ENCODE measurements at places on chromosomes 7 and 10.

GRCh38 chr7:151493083-151493482 lies 26.6 kb downstream of the RHEB start:
- DNase-seq, result no peak

GRCh38 chr10:96743988-96744585 lies 23.8 kb upstream of the PIK3AP1 start:
- DNase-seq, result no peak

- no peak for DNase-seq
Measured at GRCh38 chr10:8052956-8053445, 1.5 kb upstream of the GATA3 start.

DNA sequence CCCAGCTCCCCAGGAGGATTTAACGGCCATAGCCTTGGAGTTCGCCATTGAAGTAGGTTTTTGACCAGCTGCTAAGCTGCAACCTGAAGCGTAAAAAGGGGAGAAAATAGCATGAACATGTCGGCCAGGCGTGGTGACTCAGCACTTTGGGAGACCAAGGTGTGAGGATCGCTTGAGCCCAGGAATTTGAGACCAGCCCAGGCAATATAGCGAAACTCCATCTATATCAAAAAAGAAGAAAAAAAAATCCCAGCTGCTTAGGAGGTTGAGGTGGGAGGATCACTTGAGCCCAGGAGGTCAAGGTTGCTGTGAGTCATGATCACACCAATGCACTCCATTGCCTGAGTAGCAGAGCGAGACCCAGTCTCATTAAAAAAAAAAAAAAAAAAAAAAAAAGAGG lies 32.2 kb upstream of the MCU start:
- no peak for DNase-seq

- DNase-seq, result no peak
Measured at GRCh38 chr10:116689744-116690143, 52.6 kb downstream of the HSPA12A start.

DNA sequence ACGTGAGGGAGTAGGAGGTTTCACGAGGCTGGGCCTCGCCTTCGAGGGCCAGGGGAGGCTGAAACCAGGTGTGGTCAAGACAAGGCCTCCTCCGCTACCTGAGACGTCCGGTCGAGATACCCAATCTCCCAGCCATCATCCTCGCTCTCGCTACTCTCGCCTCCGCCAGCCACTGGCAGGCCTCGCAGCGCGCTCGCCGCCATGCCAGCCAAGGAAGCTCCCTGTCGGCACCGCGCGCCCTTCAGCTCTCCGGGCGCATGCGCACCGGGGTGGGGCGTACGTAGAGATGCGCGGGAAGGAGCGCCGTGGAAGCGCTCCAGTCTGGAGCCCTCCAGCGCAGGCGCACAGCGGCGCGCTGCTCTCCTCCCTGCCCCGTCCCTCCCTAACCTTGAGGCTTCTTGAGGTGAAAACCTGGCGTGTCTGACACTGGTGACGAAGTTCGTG lies at the start of gene ASZ1:
Gene ASZ1 (minus strand): TSS at position 236 of the 444 bp plus-strand sequence. CDS start 33 bp downstream, at position 203.
- DNase-seq, result no peak

DNA sequence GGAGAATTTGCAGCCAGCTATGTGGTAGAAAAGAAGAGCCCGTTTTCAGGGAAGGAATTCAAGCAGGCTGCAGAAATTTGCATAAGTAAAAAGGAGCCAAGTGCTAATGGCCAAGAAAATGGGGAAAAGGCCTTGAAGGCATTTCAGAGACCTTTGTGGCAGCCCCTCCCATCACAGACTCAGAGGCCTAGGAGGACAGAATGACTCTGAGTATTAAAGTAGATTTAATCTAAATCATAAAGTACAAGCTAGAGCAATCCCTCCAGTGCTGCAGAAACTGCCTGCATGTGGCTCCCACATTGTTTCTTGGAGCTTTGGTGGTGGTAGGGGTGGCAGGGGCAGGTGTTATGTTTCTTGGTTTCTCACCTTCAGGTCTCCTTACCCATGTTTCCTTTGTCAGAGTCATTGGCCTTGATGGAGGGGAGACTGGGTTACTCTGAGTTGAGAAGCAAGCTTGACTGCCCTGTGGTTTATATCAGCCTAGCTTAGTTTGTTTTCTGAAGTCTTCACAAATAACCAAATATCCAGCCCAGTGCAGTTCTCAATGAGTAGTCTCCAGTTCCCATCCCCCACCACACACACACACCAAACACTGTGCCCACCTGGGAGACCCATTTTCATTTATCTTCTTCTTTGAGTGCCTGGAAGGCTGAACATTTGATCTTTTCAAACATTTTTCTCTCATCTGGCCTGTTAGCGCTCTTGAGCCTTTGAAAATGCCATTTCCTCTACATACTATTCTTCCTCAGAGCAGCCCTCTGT lies 34.5 kb downstream of the ITPRIP start:
- no peak for DNase-seq

DNA sequence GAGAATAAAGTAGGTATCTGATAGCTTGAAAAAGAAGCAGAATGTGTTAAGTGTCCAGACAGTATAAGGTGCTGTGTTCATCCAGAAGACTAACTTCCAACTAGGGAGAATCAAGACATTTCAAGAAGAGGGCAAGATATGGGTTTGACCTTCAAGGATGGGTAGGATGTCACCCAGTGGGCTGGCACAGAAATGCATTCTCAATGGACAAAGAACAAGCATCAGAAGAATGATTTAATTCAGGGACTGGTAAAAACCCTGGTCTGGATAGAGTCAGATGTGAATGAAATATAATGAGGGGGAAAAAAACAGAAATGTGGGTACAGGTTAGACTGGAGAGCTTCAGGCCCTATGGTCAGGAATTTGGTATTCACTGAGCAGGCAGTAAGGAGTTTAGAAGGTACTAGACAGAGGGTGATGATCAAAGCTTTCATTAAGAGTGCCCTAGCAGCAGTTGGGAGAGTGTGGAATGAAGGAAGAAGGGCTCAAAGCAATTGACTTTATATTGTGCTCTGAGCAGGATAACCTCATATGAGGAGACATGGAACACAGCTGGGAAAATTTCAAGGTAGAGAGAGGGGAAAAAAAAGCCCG lies 180.7 kb upstream of the ANK3 start:
- DNase-seq, result no peak

DNA sequence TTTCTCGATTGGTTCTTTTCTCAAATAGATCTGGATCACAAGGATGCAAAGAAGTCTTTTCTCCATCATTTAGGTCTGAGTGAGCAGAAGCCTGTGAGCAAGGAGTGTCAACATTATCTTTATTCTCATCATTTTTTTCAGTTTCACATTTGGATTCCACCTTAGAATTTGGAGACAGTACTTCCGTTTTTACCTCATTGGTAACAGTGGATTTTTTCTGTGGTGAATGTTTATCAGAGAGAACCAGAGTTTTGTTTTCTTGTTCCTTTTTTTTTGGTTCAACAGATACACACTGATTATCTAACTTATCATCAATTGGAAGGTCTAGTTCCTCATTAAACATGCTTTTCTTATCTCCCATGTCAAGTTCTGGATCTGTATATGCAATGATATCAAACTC lies 151.3 kb downstream of the GALNT11 start:
- DNase-seq, result no peak

DNA sequence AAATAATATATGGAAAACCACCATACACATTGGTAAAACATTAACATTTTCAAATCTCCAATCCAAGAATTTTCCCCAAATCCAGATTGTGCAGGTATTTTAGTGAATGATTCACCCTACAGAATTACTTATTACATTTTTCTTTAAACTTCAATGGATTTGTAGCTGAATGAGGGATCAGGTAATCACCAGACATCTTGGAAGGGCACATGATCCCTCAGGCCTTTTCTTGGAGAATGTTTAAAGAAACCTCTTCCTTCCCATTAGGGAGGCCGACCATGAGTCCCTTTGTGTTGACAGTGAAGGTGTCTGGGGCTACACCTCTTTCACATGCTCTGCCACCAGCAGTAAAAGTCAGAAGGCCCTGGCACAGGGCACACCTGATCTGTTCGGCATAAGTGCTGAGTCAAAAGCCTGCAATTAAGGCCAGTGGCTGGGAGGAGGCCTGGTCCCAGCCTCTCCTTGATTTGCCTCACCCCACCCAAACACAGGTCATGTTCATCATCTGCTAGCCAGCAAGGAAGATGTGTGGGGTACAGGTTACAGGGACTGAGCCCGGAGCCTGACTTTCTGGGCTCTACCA lies 207.7 kb downstream of the SNX10 start:
- no peak for DNase-seq

Measured in stimulated activated CD4-positive, alpha-beta T cell treated with anti-CD3 and anti-CD28 coated beads, Interleukin-15, amount 100 ng/mL, for 1 hour (primary cell).